ENCODE measurements at places on chromosomes 16 and 17.

- DNase-seq = no peak
Measured at GRCh38 chr17:41803049-41804020, 8.4 kb downstream of the P3H4 start.

- DNase-seq = peak; percentile 11
Measured at GRCh38 chr17:48497103-48497502, 33.7 kb downstream of the HOXB1 start.

DNA sequence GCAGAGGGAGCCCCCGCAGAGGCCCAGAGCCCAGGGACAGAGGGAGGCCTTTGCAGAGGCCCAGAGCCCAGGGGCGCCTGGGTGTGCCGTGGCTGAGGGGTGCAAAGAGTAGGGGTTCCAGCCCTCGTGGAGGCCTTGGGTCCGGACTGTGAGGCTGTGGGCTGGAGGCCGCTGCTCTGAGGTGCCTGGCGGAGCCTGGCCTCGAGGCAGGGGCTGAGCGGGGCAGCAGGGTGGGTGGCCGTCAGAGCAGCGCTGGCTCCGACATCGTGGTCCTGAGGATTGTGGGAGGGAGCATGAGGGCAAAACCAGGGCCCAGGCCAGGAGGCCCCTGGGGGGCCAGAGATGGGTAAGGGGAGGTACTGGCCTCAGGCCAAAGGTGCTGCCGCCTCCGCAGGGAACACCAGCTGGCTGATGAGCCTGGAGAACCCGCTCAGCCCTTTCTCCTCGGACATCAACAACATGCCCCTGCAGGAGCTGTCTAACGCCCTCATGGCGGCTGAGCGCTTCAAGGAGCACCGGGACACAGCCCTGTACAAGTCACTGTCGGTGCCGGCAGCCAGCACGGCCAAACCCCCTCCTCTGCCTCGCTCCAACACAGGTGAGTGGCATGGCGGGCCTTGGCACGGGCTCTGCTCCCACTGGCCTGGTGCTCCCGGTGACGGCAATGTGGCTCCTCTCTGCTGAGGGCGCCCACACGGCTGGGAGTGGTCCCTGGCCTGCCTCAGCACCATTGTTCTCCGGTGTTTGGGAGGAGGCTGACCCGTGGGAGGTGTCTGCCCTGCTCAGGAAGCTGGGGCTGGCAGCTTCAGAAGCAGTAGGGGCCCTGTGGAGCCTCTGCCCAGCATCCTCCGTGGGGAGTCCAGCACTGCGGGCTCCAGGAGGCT lies 33.7 kb downstream of the TSC2 start:
- no peak for DNase-seq

GRCh38 chr17:81487487-81488275 lies 24.9 kb downstream of the ACTG1 start:
- peak; percentile 81 for DNase-seq

- DNase-seq = no peak
Measured at GRCh38 chr16:3494386-3494973, 809 bp downstream of the C16orf90 start.

GRCh38 chr17:1729966-1730325 lies 5.4 kb downstream of the WDR81 start:
- DNase-seq = no peak

GRCh38 chr16:62732092-62732491 lies 695.9 kb upstream of the CDH8 start:
- no peak for DNase-seq

- DNase-seq = peak; percentile 88
Measured at GRCh38 chr16:87017371-87018012, 299.7 kb downstream of the C16orf95 start.

DNA sequence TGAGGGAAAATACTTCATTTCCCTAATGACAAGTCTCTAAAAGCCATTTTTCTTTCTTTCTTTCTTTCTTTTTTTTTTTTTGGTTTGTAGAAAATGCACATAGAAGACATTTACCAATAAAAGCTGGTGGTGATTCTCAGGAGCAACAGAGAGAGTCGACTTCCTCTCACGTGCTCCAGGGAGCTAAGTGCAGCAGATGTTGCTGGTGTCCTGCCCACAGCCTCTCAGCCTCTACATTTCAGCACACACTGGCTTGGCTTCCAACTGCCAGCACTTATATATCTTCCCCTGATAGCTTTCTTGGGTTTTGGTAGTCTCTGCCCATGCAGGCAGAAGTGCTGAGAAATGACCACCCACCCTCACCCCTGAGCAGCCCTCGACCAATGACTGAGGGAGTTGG lies 58.4 kb upstream of the MARCHF10 start:
- DNase-seq = no peak

- DNase-seq = peak; percentile 54
Measured at GRCh38 chr17:75288770-75289114, 491 bp downstream of the SLC25A19 start.

DNA sequence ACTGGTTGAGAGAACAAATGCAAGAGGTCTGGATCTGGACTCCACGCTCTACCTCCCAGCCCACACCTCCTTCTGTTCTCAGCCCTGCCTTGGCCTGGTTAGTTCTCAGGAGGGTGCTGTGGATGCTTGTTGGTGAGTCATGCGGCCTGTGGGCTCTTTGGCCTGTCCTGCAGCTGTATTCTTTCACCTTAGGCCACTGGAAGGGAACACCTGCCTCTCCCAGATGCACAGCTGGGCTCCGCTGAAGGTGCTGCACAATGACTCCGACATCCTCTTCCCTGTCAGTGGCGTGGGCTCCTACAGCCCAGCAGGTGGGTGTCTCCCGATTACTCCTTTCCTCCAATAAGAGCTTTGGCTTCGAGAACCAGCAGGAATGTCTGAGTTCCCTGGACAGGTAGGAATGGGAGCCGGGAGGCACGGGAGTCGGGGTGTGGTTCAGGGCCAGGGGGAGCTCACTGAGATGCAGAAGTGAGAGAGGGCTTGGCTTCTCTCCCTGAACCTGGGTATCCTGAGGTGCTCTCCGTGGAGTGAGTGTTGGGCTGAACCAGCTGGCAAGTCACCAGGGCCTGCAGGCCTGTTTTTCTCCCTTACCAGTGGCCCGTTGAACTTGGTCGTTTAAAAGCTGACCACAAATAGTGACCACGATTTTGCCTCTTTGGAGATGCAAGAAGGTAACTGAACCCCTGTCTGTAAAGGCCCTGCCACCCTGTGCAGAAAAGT lies 85.0 kb downstream of the SNX29 start:
- DNase-seq = no peak

- DNase-seq = no peak
Measured at GRCh38 chr16:69942099-69942491, 9.0 kb upstream of the CLEC18A start.

DNA sequence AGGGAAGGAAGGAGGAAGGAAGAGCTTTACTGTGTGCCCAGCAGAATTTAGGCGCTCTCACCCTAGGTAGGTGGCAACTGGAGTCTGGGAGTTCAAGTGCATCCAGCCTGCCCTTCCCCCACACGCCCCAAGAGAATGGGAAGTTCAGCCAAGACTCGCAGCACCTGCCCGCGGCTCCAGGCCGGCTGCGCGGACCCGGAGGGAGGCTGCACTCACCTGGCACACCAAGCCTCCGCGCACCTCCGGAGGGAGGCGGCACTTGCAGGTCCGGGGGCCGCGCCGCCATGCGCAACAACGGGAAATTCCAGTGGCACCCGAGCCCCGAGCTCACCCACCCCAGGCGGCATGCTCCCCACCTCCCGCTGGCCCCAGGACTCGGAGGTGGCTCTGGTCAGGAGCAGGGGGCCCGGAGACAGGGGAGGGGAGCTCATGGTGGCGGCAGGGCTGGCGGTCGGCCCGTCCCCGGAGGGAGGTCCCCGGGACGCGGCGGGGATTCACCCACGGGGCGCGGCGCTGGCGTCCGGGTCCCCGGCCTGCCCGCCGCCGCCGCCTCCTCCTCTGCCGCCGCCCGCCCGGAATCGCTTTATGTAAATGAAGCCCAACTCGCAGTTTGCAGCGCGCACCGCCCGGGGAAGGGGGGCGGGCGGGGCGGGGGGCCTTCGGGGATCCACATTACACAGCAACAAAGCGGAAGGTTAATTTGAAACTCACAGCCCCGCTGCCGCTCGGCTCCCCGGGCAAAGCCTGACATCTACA lies at the start of gene ZFHX3:
Gene ZFHX3 (minus strand): TSS at position 593 of the 756 bp plus-strand sequence. CDS start 87,983 bp downstream, outside the sequence.
- DNase-seq = peak; percentile 70

- DNase-seq = no peak
Measured at GRCh38 chr17:48760411-48760810, 31.9 kb upstream of the HOXB13 start.

DNA sequence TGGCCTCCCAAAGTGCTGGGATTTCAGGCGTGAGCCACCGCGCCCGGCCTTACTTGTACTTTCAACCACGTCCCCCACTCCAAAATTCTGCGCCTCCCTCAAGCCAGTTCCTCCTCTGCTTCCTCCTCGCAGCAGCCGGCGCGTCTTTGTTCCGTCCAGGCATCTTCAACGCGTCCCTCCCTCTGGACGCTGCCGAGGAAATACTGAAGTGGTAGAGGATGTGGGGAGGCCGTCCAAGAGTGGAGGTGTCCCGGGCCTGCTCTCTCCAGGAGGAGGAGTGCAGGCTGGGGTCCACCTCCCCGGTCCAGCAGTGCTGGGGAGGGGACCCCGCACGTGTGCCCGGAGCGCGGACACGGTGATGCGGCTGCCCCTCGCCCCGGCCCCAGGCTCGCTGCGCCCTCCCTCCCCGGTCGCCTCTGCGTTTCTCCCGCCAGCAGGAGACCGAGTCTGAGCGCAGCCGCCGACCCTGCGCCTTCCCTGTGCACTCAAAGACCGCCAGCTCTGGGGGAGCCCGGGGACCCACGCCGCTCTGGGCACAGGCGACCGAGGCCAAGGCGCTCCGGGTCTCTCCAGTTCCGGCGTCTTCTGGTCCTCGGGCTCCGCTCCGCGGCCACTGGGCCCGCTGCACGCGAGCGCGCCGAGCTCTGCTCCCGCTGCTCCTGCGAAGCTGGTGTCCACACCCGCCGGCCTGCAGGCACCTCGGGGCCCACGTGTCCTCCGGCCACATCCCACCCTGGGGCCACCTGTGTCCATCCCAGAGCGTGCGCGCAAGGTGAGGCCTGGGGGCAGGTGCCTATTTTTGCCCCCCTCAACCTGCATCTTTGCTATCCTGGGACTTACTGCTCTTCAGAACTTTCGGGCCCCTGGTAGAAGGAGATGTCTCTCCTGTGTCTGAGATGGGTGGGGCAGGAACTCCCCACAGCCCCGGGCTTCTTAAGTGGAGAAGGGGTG lies 31.7 kb downstream of the OSBPL7 start:
- DNase-seq = no peak

DNA sequence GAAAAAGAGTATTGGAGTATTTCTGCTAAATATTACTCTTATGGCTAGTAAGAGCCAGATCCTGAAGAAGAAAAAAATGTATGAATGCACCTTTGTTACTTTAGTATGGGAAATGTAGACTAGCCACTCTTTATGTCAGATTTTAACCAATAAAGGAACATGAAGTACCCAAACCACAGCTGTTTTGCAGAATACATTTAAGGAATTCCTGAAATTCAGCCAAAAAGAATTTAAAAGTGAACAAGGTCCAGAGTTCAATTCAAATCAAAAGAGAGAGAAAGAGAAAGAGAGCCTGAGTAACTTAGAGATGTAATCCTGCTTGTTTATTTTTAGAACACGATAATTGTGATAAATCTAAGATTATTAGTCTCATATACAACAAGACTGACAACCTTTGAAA lies 1.2 kb downstream of the KCNJ16 start:
- DNase-seq = no peak

DNA sequence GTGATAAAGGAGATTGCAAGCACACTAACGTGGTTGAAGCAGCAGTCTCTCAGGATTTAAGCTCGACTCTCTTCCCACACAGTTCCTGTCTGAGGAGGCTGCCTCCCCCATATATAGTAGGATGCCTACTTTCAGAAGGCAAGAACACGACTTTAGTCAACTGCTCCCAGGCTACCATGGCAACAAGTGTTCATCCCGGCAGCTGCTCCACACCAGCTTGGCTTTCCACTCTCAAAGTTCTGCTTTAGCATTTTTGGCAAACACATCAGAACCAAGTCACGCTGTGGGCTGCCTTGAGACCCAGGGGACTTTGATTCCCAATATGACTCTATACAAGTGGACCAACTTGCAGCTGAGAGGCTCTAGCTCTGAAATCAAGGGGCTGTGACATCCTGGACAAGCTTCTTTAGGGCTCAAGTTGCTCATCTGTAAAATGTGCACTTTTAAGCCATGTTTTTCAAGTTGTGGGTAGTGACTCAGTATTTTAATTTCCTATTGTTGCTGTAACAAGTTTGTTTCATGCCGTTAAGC lies 16.5 kb downstream of the ZP2 start:
- DNase-seq = no peak

DNA sequence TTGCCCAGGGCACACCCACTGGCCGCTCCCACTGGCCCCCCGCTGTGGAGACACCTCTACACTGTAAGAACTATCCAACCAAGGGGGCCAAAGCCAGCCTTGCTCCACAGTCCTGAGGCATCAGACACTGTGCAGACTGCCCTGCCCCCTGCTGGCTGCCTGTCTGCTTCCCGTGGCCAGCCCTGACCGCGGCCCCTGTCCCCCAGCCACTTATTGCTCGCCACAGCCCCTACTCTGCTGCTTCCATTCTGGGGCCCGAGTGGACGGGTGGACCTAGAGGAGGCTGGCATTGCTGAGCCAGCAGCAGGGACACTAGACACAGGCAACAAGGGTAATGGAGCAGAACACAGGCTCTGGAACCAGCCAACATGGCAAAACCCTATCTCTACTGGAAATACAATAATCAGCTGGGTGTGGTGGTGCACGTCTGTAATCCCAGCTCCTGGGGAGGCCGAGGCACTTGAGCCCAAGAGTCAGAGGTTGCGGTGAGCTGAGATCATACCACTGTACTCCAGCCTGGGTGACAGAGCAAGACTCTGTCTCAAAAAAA lies 19.7 kb upstream of the LRRC37A3 start:
- DNase-seq = no peak

DNA sequence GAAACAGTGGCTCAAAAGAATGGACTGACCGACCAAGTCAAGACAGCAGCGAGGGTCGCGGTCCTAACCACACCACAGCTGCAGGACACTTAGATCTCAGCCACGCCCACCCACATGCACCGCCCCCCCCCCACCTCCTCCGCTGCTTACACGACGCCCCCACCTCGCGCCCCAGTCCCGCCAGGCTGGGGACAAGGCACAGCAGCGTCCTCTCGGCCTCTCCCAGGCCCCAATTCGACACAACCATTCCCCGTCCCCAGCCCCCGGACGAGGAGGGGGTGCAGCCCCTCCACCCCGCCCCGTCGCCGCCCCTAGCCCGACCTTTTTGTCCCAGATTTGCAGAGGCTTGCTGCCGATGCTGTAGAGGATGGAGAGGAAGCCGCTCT lies 477 bp downstream of the CFAP20 start:
- peak; percentile 53 for DNase-seq

DNA sequence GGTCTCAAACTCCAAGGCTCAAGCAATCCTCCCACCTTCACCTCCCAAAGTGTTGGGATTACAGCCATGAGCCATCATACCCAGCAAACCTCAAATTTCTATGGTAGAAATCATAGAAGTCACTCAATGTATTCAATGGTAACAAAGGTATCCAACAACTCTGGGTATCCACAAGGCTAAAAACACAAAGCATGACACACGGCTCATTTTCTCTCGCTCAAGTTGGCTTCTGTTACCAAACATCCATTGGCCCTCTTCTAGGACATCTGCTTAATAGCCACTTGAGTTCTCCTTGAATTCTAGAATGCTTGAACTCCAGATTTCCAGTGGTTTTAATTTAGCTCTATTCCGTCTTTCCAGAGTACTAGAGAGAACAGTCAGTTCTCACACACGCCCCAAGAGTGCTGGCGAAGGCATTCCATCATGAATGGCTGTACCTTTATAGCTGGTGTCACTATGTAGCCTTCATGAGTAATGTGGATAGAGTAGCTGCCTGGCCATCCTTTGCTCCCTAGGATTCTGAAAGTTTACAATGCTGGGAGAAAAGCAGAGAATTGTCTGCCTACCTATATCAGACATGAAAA lies 42.6 kb downstream of the SPAG9 start:
- DNase-seq = no peak

GRCh38 chr16:49498666-49499413 lies 125.2 kb downstream of the C16orf78 start:
- no peak for DNase-seq

- DNase-seq = no peak
Measured at GRCh38 chr17:78905541-78905940, 2.5 kb upstream of the CEP295NL start.

All from RKO (cell line).